ENCODE measurements at places on chromosomes 5 and 9. TPM values are rescaled to one million over a fixed set of nuclear protein-coding genes. Genes with fewer than 3 reads are reported as not detected.

Gene DND1
- 0.74 TPM for total RNA-seq

Gene PCDHB5
- total RNA-seq, result 7.6 TPM

Gene SLC4A9
- total RNA-seq, result under 0.01 TPM

Gene NADK2
- total RNA-seq, result 68.8 TPM

Gene PCDHGA9
- total RNA-seq, result 12.8 TPM

Gene DMRT3
- total RNA-seq, result not detected

Gene ZNF608
- total RNA-seq, result 80.9 TPM

Gene LHX6
- total RNA-seq, result 20.4 TPM

Gene PPP3R2
- total RNA-seq, result under 0.01 TPM

Gene SLIT3
- total RNA-seq, result 3.0 TPM

Gene FBN2
- total RNA-seq, result 8.1 TPM

Gene KLHL3
- total RNA-seq, result 7.1 TPM

Gene FAM169A
- 55.1 TPM for total RNA-seq

Gene TAL2
- 9.6 TPM for total RNA-seq

Gene FAT2
- total RNA-seq, result 1.7 TPM

Gene RPL12
- 558 TPM for total RNA-seq

Gene LCN12
- 0.74 TPM for total RNA-seq

Gene FLT4
- 2.0 TPM for total RNA-seq

Gene RANBP6
- 50.2 TPM for total RNA-seq

Gene MYMK
- not detected for total RNA-seq

Gene PCDHGA7
- total RNA-seq, result 8.1 TPM

Gene PPIC
- 3.4 TPM for total RNA-seq

Gene C9orf153
- total RNA-seq, result 0.25 TPM

Gene SLC6A19
- under 0.01 TPM for total RNA-seq

Gene MCIDAS
- not detected for total RNA-seq

Gene MAT2B
- 28.8 TPM for total RNA-seq

Gene SPATA31E1
- total RNA-seq, result not detected

Gene FOXD4L4
- 0.25 TPM for total RNA-seq

Gene ADAMTS6
- total RNA-seq, result 8.6 TPM

Gene LMX1B
- not detected for total RNA-seq
